NCI-H2081 (cell line): ENCODE measurements at places on chromosomes 16 and 17.

DNA sequence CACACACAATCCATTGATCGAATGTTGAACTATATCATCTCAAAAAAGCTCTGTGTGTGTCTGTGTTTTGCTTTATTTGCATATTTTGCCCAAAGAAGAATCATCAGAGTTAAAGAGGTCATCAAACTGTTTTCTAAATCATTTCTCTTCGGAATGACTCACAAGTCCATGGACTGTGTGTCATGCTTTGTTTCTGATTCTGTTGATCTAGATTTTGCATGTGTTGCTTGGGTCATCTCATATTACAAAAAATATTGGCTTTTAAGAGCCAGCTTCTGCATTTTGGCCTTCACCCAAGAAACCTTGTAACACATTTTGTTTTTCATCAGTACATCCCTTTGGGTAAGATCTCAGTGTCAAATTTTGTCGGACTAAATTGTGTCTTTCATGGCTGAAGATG lies 471.2 kb upstream of the HSBP1 start:
- DNase-seq = no peak

GRCh38 chr16:80122115-80122514 lies 418.7 kb upstream of the DYNLRB2 start:
- no peak for DNase-seq

DNA sequence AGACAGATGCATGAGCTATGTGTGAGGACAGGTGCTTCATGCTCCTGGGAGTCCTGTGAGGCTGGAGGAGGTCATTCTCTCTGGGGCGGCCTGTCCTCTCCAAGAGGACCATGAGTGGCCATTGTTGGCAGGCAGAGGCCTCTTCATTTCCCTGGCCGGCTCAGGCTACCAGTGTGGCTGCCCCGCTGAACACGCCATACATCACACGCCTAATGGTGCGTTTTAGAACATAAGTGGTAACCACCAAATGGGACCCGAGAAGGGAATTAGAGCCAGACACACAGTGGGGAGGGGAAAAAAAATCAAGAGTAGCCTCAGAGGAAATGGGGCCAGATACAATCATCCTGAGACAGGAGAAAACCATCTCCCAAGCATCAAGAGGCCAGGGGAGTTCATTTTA lies 140.0 kb downstream of the SPACA3 start:
- no peak for DNase-seq

GRCh38 chr17:73566905-73567782 lies 77.1 kb downstream of the SDK2 start:
- DNase-seq = no peak

- DNase-seq = no peak
Observed at GRCh38 chr17:52041123-52041617, 117.3 kb downstream of the CA10 start.

- no peak for DNase-seq
Observed at GRCh38 chr17:44906763-44907728, 7.8 kb upstream of the EFTUD2 start.

GRCh38 chr17:6796887-6797490 lies 21.0 kb downstream of the FBXO39 start:
- no peak for DNase-seq

DNA sequence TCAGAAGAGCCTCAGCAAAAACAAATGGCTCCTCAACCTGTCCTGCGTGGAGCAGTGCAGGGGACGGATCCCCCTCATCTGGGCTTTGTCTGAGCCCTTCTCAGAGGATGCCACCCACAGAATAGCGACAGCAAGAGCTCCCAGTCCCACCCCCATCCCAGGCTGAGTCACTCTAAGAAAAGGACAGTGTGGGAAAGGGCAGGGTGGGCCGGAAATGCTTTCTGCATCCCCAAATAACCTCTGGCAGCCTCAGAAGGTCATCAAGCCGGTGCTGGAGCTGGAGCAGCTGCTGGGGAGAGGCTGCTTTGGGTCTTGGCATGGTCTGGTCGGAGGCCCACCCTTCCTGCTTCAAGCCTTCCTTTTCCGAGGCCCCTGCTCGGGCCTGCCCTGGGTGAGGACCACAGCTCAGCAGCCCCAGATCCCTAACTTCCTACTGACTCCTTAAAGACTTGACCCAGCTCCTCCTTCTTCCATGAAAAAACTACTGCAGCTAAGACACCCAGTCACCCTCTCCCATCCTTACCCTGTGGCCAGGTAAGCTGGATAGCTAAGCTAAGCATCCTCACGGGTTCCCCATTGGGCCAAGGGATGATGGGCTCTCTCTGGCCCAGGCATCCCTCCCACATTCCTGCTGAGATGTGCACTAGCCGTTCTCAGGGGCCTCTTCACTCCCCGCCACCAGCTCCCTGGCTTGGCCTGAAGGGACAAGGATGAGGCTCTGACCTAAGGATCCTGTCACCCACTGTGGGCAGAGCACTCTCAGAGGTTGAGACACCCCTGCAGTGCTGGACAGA lies 8.7 kb downstream of the SLC12A4 start:
- no peak for DNase-seq

DNA sequence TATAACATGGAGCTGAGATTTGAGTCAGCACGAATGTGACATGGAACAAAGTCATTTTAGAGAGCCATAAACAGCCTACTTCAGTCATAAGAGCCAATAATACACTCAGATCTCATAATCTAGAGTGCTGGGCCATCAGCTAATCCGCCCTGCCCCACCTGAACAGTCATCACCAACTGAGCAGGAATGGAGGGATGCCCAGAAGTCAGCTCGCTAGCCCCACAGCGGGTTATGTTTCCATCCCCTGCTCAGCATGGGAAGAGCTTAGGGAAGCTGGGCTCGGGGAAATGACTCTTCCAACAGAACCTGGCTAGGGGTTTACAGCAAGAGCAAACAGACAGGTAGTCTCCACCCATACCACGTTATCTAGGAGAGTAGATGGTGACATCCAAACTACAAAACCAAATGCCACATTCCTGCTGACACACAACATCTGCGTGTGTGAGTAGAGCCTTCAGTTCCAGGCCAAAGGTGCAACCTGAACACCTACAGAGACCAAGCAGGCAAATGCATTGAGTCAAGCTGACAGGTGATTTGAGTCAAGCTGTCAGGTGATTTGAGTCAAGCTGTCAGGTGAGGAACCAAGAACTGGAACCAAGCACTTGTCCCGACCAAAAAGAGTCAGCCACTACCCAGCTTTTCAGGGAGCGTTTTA lies 2.0 kb downstream of the TMEM11 start:
- no peak for DNase-seq

DNA sequence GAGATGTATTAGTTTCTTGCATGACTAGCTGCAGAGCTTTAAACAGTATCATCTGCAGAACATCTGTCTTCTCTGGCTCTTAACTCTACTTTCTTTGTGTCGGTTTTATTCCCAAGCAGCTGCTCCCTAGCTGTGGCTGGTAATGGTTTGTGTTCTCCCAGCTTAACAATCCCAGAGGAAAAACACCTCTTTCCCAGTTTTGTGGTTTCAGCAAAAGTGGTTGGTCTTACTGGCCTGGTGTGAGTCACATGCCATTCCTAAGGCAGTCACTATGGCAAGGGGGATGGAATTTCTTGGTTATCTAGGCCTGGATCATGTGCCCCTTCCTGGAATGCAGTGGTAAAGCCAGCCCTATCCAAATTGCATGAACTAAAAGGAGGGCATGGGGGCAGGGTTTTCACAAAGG lies 27.5 kb downstream of the OMG start:
- no peak for DNase-seq

- no peak for DNase-seq
Observed at GRCh38 chr17:56978441-56979090, 635 bp downstream of the SCPEP1 start.

DNA sequence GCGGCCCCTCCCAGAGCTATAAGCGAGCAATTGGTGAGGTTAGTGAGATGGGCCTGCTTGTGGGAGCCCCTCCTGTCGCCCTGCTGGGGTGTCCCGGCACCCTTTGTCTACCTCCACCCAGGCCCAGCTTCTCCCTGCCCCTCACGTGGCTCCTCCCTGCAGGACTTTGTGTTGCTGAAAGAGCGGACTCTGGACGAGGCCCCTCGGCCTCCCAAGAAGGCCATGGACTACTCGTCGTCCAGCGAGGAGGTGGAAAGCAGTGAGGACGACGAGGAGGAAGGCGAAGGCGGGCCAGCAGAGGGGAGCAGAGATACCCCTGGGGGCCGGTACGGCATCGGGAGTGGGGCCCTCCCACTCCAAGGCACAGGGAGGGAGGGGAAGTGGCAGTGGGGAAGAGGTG lies 6.1 kb upstream of the C17orf107 start:
- DNase-seq = no peak

DNA sequence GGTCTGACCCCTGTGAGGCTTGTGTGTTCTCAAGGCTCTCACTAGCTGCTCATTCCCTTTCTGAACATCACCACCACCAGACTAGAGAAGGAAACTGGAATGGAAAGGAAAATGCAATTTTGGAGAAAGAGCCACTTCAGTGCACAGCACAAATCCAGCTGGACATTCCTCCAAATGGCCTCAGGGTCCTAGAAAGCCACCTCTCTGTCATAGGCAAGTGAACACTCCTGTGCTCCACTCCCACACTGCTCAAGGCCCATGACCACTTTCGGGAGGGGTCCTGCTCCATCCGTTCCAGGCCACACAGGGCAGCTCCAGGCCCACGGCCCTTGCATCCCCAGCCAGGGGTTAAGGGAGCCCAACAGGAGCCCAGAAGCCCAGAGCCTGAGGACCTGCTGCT lies 2.6 kb downstream of the LRRC75A start:
- no peak for DNase-seq

- no peak for DNase-seq
Observed at GRCh38 chr16:51056331-51056730, 94.7 kb downstream of the SALL1 start.

- DNase-seq = no peak
Observed at GRCh38 chr16:58451945-58452401, 48.0 kb upstream of the NDRG4 start.

DNA sequence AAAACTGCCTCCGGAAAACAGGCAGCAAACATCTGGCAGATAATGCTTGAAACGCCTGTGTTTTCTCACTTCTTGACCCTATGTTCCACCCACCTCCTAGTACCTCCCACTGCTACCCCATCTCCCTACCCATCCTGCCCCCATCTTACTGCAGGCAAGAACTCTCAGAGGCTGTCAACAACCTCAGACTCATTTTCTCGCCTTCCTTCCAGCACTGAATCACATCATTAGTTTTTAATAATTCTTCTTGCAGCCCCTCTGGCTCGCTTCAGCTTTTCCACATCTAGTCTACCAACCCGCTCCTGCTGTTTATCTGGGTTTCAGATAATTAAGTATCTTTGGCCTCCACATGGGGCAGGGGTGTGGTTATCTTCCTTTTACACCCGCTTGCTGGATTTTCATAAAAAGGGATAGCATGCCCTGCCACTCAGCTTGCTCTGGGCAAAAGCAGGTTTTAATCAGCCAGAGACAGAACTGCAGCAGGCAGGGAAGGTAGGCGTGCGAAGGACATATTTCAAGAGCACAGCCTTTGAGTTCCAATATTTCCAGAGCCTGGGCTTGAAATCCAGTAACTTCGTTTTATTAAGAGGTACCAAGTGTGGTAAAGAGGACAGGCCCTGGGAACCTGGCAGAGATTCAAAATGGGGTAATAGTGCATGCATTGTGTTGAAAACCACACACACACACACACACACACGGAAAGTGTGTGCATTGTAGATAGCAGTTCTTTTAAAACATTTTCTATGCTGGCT lies 87.5 kb downstream of the BMERB1 start:
- no peak for DNase-seq

DNA sequence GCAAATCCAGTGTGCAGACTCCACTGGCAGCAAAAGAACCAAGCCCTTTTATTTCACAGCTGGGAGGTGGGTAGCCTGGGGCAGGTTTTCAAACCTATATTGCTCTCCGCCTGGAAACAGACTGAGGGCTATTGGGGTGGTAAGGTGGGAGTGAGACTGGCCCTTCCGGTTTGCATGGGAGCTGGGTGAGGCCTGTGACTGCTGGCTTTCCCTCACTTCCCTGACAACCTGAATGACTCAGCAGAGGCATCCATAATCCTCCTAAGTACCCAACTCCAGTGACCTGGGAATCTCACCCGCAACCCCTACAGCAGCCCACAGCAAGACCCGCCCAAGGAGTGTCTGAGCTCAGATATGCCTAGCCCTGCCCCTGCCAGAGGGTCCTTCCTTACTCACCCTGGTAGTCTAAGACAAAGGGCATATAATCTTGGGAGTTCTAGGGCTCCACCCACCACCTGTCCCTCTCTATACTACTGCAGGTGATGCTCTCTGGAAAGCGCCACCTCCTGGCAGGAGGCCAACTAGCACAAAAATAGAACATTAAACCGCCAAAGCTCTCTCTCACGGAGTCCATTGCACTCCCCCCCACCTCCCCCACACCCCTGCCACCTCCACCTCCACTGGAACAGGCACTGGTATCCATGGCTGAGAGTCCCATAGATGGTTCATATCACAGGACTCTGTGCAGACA lies 602.0 kb upstream of the C16orf82 start:
- DNase-seq = no peak

GRCh38 chr17:27259356-27259755 lies 34.6 kb upstream of the WSB1 start:
- DNase-seq = no peak

GRCh38 chr17:59696682-59697277 lies 10.4 kb downstream of the PTRH2 start:
- no peak for DNase-seq

DNA sequence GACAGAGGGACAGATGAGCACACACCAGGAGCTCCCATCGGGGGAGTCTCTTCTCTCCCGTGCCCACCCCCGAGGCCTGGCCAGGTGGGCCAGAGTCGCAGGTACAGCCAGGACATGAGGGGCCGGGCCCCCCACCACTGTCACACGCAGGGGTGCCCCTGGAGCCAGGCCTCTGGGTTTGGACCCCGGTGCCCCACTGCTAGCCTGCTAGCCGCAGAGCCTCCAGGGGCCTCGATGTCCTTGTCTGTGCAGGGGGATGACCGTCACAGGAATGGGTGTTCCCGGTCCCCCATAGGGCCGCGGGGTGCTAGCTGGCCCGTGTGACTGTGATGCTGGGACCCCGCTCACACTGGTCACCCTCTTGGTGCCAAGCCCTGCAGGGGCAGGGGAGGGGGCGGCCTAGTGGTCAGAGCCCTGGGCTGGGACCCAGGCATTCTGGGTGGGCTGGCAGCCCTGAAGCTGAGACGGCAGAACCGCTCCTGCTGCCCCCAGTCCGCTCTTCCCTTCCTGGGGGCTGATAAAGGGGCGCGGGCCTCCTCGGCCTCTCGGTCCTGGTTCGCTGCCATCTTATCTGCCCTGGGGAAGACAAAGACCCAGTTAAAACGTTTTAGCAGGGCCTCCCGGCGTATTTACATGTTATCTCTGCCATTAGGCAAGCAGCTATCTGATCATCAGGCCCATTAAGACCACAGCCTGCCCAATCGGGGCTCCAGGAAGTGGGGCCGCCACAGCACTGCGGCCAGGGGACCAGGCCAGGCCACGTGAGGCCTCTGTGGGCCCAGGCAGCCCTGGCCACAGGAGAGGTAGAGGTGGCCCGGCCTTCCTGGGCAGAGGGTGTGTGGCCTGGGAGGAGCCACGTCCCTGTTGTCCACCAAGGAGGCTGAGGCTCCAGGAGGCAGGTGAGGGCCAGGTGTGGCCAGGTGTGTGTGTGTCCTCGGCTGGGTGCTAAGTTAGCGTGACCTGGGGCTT lies 57.2 kb upstream of the ZC3H18 start:
- DNase-seq = no peak
